Activated CD8-positive, alpha-beta T cell treated with anti-CD3 and anti-CD28 coated beads, Interleukin-2, amount 10 ng/mL, durations not matched to agents 7 days and 5 days (primary cell): ENCODE measurements at places on chromosomes 3 and 15.

DNA sequence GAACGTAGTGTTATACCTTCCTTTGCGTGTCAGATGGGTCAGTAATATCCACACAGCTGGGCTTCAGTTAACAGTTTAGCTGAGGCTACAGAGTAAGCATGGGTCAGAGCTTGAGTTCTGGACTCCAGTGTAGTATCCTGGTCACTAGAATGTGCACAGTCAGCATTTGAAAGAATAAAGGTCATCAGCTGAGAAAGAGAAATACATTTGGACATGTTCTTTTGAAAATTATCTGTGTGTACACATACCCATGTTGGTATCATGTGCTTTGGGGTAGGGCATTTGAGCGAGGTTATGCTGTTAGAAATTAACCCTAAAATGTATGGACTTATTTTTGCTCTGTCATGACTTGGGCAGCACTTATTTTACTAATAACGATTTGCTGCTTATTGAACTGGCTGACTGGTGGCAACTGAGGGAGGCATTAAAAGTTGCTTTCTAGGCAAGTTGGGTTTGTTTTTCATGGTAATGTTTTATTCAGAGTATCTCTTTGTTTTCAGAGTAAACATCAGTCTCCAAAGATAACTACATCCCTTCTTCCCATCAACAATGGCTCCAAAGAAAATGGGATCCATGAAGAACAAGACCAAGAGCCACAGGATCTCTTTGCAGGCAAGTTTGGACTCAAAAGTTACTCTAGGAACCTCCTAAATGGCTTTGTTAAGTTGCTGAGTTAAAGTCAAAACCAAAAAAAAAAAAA, 16.4 kb downstream of the SNX1 start:
- DNase-seq = no peak

DNA sequence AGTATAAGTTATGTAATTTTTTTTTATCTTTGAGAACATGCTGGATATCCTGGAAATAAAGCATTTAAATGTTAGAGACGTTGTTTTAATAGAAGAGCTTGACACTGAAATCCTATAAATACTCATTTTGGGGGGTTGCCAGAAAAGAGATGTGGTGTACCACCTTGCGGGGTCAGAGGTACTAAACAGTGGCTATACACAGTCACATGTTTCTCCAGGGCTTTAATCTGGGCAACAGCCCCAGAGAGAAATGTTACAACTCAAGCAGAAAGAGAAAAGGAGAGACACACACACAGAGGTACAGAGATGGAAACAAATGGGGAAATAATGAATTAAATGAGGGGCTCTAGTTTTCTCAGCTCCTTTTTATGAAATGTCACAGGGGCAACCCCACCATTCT, 113.8 kb downstream of the SENP2 start:
- DNase-seq = no peak

DNA sequence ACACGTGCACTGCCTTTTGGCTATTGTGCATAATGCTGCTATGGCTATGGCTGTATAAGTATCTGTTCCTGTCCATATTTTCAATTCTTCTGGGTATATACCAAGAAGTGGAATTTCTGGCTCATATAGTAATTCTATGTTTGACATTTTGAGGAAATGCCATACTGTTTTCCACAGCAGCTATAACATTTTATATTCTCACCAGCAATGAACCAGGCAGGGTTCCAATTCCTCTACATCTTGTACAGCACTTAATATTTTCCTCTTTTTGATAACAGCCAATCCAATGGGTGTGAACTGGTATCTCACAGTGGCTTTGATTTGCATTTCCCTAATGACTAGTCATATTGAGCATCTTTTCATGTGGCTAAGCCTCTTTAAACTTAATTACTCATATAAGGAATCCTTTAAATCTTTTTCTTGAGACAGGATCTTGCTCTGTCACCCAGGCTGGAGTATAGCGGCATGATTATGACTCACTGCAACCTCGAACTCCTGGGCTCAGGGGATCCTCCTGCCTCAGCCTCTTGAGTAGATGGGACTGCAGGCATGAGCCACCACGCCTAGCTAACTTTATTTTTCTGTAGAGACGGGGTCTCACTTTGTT, 38.1 kb upstream of the IGDCC4 start:
- no peak for DNase-seq

DNA sequence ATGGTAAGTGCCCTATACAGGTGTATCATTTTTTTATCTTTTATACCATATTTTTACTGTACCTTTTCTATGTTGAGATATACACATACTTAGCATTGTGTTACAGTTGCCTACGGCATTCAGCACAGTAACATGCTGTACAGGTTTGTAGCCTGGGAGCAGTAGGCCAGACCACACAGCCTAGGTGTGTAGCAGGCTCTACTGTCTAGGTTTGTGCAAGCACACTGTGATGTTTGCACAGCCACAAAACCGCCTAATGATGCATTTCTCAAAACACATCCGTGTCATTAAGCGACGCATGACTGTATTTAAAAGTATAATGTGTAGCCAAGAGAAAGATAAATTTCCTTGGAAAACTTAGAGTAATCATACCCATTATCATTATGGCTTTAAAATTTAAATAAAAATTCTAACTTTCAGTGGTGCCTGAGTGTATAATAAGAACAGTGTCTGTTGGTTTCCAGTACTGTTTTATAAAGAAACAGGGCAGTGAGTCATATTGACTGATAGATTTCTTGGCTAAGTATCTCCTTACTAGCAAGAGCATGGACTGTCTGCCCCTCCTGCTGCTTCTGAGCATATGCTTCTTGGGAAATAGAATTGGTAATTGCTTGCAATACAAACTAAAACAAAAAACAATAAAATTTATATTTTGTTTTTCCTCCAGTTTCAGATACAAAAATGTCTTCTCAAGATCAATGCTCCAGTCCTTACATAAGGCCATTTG, 18.3 kb downstream of the CALML4 start:
- no peak for DNase-seq

DNA sequence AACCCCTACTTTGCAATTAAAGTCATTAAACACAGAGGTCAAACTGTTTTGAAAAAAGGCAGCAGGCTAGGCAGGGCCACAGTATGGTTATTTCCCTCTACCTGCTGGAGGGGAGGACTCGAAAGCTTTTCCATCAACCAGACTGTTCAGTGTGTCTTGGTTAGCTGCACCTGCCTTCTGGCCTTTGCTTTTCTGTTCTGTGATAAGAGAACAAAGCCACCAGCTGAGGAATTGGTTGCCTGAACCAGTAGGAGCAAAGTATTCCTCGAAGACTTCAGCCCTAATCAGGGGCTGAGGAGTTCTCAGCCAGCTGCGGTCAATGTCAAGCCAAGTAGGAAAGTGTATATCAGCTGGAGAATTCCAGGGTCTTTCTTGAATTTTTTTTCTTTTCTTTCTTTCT, 132.5 kb downstream of the SOX2 start:
- DNase-seq = no peak

GRCh38 chr3:126146525-126147146, 33.8 kb downstream of the ALDH1L1 start:
- DNase-seq = peak; percentile 14

DNA sequence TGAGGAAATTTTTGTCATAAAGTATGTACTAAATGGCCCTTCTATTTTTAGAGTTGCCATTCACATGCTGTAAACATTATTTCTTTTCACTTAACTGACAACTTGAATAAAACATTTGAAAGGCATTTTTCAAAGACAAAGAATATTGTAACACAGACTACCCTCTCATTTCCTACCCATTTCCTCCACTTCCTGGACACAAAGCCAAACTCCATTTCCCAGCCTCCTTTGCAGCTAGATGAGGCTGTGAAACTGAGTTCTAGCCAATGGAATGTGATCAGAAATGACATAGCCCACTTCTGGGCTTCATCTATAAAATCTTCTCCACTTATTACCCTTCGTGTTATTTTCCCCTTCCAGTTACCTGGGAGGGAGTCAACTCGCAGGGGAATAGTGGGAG, 288.9 kb upstream of the DPH6 start:
- no peak for DNase-seq

DNA sequence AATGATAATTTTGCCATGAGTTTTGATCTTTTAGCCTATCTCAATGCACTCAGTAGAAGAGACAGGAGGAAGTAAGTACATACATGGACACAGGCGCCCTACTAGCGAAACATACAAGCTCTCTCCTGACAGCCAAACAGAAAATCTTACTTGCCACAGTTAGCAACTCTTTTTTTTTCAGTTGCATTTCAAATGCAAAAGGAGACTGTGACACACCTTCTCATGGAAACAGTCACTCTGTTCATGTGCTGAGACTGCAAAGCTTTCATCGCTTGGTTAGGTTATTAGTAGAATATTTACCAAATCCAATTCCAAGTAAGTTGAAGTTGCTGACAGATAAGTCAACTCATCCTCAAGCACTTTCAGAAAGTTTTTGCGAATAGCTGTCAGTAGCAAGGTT, 223.3 kb downstream of the FOXP1 start:
- DNase-seq = no peak
